ENCODE measurements at places on chromosomes 13 and 19.

- no peak for DNase-seq
Observed at GRCh38 chr19:11164296-11164695, 8.7 kb upstream of the SPC24 start.

- no peak for DNase-seq
Observed at GRCh38 chr13:79432086-79432485, 26.0 kb upstream of the RBM26 start.

GRCh38 chr19:44872661-44873060 is 18.4 kb upstream of the TOMM40 start:
- DNase-seq = no peak

GRCh38 chr19:11693505-11694499 is 44.9 kb downstream of the ZNF823 start:
- no peak for DNase-seq

Measured in CD4-positive, alpha-beta T cell treated with Interleukin-4 for 4 hours (primary cell).